ENCODE measurements at places on chromosomes 5 and 9.

DNA sequence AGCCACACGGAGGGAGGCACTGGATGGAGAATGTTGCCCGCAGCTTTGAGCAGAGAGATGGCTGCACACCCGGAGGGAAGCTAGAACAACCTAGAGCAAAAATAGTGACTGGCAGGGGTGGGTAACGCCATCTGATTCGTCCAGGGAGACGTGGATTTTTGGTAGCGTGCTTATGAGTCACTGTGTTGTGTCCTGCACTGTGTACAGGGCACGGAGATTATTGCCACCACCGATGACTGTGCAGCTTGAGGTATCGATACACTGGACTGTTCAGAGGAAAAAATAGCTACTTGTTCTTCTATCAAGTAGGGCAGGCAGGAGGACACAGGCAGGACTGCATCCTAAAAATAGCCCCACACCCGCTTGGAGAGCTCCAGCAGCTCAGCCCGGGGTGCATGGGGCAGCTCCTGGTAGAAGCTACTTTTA lies 6.0 kb downstream of the UBE2QL1 start:
- DNase-seq, result no peak

DNA sequence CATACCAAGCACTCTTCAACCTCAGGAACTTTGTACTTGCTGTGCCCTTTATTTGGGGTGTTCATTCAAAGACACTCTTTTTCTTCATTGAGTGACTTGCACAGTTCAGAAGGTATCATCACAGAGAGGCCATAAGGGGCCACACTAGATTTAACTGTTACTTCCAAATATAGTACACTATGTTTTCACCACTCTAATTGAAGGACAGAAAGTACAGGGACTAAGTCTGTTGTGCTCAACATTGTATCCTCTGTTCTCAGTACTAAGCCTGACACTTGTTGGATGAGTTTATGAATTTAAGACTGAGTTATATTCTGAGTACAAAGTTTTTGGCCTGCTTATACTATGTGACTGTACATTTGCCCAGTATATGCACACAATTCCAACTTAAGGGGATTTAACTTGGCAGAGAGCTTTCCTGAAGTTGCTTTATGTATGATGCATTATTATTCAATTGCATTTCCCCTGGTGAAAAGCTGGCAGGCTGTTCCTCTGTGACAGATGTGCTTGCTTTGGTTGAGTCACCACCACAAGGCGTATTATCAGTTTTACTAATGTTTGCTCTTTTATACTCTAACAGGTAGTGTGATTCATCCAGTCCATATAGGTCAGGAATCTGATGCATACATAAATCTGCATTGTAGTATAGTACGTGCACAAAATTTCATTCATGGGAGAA lies 714.8 kb downstream of the TLR4 start:
- no peak for DNase-seq

- DNase-seq, result no peak
These were observed 457.5 kb downstream of the KIF4B start for GRCh38 chr5:155471027-155471426.

DNA sequence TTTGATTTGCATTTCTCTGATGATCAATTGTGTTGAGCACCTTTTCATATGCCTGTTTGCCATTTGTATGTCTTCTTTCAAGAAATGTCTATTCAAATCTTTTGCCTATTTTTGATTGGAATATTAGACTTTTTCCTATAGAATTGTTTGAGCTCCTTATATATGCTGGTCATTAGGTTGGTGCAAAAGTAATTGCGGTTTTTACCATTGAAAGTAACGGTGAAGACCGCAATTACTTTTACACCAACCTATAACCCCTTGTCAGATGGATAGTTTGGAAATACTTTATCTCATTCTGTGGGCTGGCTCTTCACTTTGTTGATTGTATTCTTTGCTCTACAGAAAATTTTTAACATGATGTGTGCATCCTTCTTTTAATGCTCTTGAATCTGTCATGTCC lies 113.2 kb upstream of the PRRC1 start:
- DNase-seq, result no peak

DNA sequence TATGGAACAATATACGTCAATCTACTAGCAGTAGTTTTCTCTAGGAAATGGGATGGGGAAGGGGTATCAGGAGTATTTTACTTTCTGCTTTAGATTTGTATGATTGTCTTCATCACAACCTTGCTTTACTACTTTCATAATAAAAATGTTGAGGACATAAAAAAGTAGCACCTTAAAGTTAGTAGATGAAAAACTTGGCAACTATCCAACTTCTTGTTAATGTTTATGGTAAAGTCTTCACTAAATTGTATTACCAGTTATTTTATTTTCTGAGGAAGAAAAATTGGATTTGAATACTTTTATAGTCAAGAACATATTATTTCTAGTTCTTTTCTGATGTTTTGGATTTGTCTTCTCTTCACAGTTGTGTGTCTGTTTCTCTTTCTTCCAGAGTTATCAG lies 372.1 kb downstream of the ARRDC3 start:
- DNase-seq, result no peak

DNA sequence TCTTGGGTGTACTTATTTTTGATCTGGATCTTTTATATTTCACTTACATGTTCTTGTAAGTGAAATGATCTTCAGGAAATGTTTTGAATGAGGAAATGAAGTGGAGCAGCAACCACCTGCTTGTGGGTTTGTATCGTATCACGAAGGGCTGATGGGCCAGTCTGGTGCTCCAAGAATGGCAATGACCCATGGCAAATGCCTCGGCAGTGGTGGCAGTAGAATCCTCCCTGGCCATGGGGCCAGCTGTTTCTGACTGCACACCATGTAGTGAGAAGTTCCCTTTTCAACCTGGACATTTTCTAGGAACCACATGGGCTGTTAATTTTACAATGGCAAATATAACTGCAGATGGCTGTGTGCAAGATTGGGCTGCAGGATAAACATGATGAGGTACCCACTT lies 29.9 kb downstream of the MAT2B start:
- no peak for DNase-seq

- no peak for DNase-seq
These were observed 137.4 kb downstream of the GPBP1 start for GRCh38 chr5:57311251-57311650.

DNA sequence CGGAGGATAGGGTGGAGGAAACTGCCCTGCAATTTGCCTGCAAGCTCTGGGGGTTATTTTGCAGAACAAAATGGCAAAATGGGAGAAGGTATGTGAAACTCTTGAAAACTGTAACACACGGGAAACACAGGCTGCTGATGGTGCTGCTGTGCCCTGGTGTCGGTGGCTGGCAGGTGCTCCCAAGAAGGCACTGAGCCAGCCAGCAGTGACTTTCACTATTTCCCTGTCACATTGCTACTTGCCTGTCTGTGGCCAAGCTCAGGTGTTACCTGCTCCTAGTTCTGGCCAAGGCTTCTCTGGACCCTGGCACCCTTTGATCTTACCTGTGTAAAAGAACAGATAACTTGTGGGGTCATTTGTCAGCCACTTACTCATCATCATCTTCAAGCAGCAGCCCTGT lies 102.2 kb downstream of the CMYA5 start:
- no peak for DNase-seq

- DNase-seq, result no peak
These were observed 99.8 kb downstream of the PPARGC1B start for GRCh38 chr5:149829954-149830353.

DNA sequence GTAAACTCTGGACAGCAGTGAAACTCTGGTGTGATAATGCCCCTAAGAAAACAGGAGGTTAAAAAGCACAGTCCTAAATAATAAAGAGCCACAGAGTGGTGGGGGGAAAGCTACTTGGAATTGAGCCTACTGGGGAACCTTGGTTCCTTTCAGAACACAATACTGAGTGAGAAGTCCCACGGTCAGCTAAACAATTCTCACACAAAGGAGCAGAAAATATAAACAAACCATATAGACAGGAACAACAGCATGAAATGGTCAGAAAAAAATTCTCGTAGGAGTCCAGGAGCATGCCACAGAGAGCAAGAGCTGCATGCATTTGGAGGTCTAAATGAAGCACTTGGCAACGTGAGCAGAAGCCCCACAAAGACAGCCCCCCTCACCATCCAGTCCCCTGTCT lies 56.0 kb downstream of the TEK start:
- no peak for DNase-seq

DNA sequence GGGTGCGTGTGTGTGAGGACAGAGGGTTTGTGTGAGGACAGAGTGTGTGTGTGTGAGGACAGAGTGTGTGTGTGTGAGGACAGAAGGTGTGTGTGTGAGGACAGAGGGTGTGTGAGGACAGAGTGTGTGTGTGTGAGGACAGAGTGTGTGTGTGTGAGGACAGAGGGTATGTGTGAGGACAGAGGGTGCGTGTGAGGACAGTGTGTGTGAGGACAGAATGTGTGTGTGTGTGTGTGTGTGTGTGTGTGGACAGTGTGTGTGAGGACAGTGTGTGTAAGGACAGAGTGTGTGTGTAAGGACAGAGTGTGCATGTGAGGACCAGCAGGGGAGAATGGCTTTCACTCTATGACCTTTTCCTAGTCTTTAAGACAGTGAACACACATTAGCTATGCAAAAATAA lies 63.1 kb upstream of the UBAC1 start:
- DNase-seq, result no peak

- no peak for DNase-seq
These were observed 16.7 kb upstream of the IQGAP2 start for GRCh38 chr5:76386360-76386759.

DNA sequence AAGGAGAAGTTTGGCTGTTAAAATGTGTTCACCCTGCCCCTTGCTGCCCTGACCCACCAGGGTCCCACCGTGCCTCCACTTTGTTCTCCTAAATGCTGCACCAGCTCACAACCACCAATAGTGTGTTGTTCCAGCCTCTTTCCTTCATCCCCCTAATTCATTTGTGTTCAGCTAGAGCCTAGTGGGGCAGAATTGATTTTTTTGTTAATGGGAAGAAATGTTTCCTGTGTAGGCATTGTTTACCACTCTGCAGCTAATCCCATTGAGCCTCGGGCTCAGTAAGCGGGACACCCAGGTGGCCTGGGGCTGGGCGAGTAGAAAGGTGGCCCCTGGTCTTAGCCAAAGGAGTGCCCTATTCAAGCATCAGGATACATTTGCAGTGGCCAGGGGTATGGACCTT lies 127.6 kb downstream of the MVB12B start:
- DNase-seq, result no peak
